ENCODE measurements at places on chromosomes 6 and 20.

- DNase-seq = peak; percentile 78
Measured at GRCh38 chr6:166008441-166009369, 158.9 kb downstream of the TBXT start.

DNA sequence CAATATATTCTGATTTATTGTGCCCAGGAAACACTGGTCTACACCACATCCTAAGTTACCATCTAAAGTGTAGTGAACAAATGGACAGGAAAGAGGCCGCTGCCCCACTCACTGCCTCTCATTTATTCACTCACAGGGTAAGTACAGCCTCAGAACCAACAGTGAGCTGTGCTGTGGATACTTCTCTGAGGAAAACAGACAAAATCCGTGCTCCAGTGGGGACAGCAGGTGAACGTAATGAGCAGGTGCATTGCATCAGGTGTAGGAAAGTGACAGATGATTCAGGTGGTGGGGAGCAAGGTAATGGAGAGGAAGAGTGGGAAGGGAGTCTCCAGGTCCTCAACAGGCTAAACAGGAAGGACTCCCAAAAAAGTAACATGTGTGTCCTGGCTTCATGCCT lies 8.4 kb upstream of the ULBP2 start:
- no peak for DNase-seq

GRCh38 chr20:41887500-41887899 lies 269.3 kb upstream of the CHD6 start:
- no peak for DNase-seq

- DNase-seq = no peak
Measured at GRCh38 chr6:157613011-157613522, 210.0 kb upstream of the SNX9 start.

DNA sequence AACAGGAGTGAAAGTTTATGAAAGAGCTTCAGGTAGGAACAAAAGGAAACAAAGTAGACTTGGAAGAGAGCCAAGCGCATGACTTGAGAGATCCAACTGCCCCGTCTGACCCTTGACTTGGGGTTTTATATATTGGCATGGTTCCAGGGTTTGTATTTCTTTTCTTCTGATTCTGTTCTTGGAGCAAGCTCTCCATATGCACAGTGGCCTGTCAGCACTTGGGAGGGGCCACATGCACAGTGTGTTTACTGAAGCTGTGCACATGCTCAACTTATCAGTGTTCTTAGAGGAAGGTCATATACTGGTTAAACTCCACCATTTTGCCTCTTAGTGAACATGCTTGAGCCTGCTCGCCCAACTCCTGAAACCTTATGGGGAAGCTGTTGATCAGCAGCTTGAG lies 953.7 kb downstream of the TFAP2A start:
- DNase-seq = no peak

- DNase-seq = no peak
Measured at GRCh38 chr6:121505284-121505683, 69.8 kb downstream of the GJA1 start.

DNA sequence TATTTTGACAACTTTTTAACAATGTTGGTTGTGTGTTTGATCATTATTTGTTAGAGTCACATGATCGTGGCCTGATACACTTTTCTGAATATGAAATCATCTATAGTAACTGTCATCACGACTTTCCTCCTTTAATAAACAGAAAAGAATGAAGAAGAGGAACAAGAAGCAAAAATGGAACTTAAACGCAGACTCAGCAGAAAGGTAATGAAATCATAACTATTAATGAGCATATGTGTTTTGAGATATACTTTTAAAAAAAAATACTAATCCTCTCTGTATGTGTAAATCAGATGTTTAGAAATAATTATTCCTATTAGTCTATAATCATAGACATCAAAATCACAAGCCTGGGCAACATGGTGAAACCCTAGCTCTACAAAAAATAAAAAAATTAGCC lies 60.1 kb upstream of the LTV1 start:
- no peak for DNase-seq

- no peak for DNase-seq
Measured at GRCh38 chr6:32973144-32974015, 5.0 kb downstream of the BRD2 start.

DNA sequence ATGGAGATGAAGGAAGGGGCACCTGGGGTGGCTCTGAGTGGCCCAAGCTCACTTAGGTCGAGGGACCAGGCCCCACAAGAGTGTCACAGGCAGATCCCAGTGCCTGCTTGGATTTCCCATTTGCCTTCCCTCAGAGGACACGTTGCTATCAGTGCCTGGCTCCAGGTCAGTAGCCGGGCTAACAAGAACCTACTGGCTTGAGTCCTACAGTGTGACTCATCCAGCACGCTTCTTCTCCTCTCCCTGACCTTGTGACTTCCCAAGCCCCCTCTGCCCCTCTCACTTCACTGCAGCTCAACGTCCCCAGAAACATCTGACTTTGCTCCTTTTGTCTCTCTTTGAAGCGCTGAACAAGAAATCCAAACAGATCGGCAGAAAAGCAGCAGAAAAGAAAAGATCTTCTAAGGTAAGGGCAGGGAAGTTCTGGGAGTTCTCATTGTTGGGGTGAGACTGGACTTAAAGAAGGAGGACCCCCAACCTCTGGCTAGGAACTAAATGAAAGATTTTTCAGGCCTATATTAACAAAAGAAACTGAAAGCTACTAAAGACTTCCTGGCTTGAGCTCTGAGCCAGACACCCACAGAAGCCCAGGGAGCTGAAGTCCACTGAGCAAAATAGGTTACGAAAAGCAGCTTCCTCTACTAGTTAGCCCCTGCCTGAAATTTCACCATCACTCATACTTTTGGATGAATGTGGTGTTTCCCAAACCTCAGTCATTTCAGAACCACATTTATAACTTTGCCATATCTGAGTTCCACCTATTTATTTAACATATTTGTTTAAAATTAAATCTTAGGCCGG lies 21.5 kb downstream of the ASIP start:
- DNase-seq = no peak

- DNase-seq = no peak
Measured at GRCh38 chr6:170438861-170439260, 114.2 kb downstream of the PSMB1 start.

GRCh38 chr6:11766043-11766442 lies 12.6 kb downstream of the ADTRP start:
- no peak for DNase-seq

DNA sequence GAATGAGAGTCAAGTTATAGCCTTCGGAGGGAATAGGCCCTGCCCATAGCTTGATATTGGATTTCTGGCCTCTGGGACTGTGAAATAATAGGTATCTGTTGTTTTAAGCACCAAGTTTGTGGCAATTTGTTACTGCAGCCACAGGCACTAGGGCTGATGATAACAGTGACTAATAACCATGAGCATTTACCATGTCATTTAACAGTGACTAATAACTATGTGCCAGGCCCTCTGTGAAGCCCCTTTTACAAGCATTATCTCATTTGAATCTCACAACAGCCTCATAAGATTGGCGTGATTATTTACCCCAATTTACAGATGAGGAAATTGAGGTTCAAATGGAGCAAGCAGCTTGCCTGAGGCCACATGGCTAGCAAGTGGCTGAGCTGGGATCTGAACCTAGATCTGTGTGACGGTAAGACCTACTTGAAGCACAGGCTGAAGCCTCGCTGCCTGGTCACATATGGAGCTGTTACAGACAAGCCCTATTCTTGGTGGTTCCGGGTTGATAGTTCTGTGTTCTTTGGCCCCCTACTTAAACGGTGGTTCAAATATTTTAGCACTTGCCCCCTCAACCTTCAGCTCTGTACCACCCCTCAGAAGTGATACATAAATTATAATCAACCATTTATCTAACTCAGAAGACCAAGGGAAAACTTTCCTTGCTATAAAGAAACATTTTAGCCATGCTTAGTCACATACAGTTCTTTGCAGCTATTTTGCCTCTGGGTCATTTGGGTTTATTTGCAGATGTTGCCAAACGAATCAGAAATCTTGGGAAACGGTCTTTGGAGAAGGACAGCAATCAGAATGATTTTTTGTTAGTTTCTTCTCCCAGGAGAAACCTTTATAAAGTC lies 98.3 kb downstream of the ELOVL5 start:
- DNase-seq = no peak

DNA sequence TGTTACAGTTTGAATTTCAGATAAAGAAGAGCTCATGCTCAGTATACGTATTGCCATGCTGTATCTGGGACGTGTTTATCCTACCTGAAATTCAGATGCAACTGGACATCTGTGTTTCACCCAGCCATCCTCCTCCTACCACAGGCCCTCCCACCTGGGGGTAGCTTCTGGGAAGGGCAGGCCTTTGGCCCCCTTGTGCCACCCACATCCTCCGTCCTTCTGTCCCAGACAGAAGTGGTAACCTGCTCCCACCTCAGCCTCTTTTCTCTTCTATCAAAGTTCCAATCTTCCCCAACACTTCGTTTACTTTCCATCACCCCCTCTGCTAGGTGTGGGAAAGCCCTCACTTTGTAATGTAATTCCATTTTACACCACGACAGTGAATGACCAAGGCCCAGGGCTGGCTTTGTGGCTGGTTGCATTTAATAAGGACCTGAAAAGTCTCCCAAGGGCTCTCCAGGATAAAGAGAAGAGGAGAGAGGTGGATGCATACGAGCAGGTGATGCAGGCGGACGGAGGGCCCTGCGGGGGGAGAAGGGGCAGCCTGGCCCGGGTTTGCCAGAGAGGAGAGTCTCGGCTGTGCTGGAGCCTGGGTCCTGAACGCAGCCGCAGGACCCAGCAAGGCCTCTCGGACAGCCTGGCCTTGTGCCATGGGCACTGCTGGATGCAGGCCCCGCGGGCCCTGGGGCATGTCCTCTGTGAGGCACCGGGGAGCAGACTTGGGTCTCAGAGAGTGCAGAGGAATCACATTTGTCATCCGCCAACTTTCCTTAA lies 98.4 kb downstream of the PSMB1 start:
- peak; percentile 57 for DNase-seq

DNA sequence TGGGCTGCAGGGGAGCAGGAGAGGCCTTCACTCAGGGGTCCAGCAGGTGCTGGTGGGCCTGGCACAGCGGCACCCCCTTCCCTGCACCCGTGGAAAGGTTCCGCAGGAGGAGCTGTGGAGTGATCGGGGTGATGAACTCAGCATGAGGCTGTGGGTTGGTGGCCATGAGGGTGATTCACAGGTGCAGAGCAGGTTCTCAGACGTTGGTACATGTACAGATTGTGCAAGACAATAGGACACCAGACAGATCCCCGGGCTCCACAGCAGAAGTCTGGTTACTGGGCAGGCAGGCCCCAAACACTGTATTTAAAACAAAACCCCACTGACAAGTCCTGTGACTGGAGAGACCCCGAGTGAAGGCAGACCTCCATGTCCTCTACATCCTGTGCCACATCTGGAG lies 151.6 kb upstream of the CDH4 start:
- DNase-seq = no peak

GRCh38 chr20:53662595-53662994 lies 69.0 kb upstream of the ZNF217 start:
- DNase-seq = no peak

DNA sequence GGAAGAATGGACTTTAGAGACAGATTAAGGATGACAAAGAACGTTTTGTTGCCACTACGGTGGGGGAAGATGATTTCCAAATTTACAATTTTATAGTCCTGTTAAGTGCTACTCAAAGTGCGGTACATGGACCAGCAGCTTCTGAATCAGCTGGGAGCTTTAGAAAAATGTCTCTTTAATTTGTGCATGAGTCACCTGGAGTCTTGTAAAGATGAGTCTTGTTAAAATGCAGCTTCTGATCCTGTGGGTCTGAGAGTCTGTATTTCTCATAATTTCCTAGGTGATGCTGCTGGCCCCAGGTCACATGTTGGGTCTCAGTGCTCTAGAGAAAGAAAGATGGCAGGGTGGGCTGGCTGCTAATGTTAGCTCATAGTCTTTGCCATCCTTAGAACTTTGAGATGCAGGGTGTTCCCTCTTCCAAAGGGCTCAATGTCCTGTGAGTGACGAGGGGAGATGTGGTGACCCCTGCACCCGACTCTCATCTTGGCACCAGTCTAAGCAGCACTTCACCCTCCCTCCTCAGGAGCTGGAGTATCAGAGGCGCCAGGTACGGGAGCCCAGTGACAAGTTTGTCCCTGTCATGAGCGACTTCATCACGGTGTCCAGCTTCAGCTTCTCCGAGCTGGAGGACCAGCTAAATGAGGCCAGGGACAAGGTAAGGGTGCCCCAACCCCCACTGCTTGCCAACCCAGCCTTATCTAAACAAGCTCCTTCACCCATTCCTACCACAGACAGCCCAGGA lies 34.5 kb downstream of the MOCS1 start:
- no peak for DNase-seq

DNA sequence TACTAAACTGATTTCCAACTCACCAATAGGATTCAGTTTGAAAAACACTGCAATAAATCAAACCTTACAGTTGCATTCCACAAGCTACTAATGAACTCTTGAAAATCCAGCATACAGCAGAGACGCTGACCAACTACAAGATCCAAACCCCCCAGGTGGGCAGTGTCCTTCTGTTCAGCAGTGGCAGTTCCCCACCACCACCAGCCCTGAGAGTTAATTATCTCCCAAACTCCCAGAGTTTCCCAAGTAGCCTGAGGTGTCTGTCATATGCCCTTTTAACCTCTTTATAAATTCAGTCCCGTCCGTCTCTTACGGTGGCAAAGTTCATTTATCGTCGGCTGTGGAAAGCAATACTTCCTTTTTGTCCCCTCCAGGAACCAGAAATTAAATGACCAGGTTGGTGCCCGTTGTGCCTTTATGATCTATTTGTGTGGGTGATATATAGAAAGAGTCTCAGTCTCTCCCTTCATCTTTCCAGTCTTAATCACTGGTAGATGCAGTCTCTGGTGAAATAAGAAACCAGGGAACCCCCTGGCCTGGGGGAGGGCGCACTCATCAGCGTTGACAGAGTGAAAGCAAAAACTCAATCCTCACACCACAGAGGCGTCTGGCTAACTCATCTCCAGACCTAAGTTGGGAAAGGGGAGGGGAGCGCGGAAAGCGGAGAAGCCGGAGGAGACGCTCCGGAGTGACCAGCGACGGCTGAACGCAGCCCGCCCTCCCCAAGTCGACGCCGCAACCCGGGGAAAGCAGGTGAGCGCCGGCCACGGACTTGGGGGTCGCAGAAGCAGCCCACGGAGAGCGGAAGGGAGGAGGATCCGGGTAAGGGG lies 717 bp downstream of the MRPL14 start:
- peak; percentile 87 for DNase-seq

- no peak for DNase-seq
Measured at GRCh38 chr20:13928901-13929300, 61.5 kb downstream of the SEL1L2 start.

DNA sequence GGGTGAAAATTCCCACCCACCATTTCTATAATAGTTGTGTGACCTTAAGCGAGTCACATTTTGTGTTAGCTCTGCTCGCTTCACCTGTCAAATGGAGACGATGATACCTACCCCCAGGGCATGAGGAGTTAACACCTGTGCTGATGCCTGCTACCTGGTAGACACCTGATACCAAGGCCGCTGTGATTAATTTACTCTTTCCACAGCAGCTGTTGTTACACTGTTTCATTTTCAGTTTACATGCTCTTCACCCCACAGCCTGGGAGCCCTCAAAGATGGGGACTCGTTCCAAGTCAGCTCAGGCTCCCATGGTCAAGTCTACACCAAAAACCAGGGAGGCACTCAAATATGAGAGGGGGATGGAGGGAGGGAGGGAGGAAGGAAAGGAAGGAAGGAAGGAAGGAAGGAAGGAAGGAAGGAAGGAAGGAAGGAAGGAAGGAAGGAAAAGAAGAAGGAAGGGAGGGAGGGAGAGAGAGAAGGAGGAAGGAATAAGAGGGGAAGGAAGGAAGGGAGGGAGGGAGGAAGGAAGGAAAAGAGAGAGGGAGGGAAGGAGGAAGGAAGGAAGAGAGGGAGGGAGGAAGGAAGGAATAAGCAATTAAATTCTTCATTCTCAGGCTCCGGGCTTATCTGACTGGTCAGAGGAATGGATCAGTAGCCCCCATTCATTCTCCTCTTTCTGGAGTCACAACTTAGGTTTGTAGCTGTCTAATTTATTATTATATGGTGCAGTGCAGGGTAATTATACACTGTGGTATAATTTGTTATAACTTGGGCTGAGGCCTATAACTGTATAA lies 40.9 kb downstream of the PDYN start:
- DNase-seq = no peak
